ENCODE measurements at places on chromosomes 1 and 21.
A peak's percentile ranks its signal among the peaks of the same experiment; 100 is the strongest.

DNA sequence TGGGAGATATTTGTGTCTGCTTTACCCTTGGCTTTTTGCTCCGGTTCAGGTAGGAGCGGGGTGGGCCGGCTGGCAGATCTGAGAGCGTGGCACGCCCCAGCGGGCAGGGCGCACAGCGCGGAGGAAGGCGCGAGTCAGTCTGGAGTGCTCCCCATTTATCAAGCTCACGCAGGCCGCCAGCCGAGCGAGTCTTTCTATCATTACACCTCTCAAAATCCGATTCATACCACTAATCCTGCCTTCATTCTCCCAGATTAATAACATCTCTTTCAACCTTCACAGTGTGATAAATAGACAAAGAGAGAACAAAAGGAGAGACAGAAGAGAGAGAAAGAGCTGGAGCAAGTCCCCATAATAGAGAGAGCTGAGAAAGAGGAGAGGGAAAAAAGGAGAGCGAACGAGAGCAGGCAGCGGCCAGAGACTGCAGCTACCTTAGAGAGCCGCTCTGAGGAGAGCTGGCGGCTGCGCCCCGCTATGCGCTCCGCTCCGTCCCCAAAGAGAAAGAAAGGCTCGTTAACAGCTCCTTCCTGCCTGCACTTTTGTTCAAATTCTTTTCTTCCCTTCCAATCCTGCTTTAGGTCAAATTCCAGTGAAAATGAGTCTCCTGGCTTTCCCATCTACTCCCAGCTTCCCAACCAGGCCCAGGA lies 48.0 kb downstream of the DMAP1 start:
- DNase-seq: peak; percentile 6

- peak; percentile 39 for DNase-seq
Measured at GRCh38 chr21:27519361-27519760, 552.5 kb upstream of the ADAMTS5 start.

- DNase-seq: no peak
Measured at GRCh38 chr1:155128755-155129473, 1.2 kb downstream of the EFNA1 start.

- DNase-seq: no peak
Measured at GRCh38 chr1:116179419-116179818, 68.2 kb downstream of the MAB21L3 start.

- DNase-seq: no peak
Measured at GRCh38 chr1:174209347-174210187, 50.2 kb downstream of the RABGAP1L start.

GRCh38 chr1:213829780-213830179 lies 158.0 kb upstream of the PROX1 start:
- no peak for DNase-seq

DNA sequence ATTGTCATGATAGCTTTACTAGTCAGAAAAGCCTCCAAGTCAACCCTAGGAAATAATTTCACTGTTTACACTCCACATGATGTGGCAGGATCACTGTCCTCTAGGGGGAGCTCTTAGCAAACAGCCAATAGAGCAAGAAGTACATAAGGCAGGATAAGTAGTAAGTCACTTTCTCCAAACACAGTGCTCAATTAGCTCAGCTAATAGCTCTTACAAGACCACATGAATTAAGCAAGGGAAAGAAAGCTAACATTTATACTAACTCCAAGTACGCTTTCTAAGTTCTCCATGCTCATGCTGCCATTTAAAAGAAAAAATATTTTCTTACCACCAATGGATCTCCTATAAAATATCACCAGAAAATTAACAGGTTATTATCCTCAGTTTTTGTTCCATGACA lies 66.9 kb upstream of the LRIF1 start:
- DNase-seq: peak; percentile 42

DNA sequence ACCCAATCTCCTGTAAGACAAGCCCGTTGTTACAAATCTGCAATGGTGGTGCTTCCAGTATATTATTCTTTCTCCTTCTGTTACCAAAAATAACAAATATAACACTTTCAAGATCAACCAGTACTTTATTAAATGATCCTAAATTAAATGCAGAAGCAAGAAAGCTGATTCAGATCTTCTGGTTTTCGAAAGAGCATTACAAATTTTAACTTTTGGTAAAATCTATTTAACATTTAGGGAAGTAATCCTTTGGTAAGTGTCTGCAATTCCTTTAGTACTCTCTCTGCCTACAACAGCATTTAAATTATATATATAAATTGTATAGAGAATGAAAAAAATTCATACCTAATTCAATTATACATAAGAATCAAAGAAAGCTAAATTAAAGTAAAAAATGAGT lies 198.6 kb upstream of the HMCN1 start:
- DNase-seq: no peak

DNA sequence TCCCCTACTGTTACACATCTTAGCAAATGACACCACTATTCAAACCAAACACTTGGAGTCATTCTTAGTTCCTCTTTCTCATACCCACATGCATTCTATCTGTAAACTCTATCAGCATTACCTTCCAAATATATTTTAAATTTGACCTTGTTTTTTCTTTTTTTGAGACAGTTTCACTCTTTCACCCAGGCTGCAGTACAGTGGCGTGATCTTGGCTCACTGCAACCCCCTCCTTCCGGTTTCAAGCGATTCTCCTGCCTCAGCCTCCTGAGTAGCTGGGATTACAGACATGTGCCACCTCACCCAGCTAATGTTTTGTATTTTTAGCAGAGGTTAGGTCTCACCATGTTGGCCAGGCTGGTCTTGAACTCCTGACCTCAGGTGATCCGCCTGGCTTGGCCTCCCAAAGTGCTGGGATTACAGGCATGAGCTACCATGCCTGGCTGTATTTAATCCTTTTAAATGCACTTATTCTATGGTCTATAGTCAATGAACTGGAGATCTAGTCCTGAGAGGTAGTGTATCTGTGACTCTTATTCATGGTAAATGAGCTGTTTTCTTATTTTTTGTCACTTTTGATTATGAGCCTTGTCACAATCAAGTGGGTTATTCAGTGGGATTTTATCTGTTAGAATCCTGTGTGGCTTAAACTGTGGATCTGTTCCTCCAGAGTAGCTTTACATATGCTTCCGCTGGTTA lies 73.1 kb downstream of the GATAD2B start:
- no peak for DNase-seq

- no peak for DNase-seq
Measured at GRCh38 chr1:1670866-1671265, 12.1 kb upstream of the CDK11B start.

GRCh38 chr1:112923959-112924349 lies 32.0 kb downstream of the SLC16A1 start:
- no peak for DNase-seq

GRCh38 chr1:231806623-231807495 lies 180.3 kb downstream of the DISC1 start:
- peak; percentile 23 for DNase-seq

DNA sequence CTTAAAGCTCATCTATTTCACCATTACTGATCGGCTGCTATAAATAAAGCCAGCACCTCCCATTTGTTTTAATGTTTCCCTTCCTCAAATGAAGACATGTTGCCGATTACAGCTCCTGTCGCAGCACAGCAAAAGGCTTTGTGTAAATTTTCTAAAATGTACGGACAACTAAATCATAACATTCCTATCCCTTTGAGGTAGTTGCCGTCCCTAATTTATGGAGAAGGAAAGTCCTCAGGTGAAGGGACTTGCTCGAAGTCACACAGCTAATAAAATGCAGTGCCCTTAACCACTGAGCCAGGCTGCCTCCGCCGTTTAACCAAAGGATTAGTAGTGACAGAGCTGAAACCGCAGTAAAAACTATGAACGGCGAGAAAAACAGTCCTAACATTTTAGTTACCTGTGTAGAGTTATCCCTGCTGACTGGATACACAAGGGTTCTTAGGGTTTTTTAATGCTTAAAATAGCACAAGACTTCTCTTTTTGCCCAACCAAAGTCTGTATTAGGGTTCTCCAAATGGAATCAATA lies 871 bp downstream of the PINK1 start:
- peak; percentile 47 for DNase-seq

DNA sequence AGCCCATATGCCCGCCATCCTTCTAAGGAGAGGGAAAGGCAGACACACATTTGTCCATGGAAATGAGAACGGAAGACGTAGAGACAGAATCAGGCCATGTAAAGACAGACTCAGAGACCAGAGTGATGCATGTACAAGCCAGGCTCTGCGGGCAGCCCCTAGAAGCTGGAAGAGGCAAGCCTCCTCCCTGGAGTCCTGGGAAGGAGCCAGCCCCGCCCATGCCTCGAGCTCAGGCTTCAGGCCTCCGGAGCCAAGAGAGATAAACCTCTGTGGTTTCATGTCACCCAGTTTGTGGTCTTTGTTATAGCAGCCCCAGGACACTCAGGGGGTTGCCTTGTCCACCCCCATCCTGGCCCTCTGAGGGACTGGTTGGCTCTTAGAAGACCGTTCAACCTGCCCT lies 11.6 kb downstream of the PDE9A start:
- DNase-seq: no peak

GRCh38 chr1:14606632-14607031 lies 8.1 kb downstream of the KAZN start:
- no peak for DNase-seq

DNA sequence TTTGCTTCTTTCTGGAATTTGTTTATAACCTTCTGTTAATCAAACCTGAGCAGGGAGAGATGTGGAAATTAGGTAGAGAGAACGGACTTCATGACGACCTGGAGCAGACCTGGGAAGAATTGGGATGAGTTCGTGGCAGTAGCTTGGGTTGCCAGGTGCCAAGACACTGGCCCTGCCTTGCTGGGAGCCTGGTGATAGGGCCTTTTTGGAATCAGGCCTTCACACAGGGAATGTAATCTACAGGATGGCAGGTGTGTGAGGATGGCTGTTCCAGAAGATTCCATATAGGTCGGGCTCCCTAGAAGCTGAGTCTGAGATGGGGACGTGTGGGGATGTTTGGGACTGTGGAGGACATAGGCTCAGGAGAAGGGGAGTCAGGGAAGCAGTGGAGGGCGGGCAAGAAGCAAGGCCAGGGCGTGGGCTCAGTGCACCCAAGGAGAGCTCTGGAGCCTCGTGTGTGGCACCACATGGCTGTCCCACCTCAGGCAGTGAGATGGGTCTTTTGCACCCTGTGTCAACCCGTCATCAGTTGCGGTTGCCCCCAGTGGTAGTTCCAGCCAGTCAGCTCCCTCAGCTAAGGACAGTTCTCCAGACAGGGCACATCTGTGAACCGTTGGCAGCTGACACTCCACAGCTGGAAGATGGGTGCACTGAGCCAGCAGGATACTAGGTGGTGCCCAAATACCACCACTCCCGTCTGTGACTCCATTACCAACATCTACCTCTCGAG lies 395.9 kb downstream of the MATN1 start:
- DNase-seq: no peak

DNA sequence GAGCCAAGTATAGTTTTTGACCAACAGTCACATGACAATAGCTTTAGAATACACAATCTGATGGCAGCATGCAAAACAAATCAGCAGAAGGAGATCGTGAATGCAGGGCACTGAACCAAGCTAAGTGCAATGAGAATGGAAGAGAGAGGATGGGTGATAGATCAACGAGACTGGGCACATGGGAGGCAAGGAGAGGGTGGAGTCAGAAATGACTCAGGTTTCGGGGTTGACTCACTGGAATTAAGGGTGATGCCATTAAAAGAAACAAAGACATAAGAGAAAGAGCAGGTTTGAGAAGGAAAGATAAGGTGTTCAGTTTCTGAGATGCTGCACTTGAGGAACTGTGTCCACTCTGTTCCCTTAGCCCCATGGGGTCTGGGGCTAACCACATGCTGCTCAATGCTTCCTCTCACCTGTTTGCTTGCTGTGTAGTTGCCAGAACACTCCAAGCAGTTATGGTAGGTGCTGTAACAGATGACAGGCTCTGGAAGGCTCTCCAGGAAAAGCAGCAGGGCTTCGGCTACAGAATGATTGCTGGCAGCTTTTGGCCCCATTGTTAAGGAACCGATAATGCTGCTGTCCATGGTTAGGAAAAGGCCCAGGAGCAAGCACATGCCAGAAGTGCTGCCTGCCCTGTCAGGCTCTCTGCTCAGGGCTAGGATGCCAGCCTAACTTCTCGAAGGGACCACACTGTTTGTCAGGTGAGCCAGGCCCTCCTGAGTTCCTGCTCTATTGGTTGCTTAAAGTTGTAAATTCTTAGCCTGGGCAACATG lies 6.1 kb upstream of the MTF1 start:
- DNase-seq: peak; percentile 93

DNA sequence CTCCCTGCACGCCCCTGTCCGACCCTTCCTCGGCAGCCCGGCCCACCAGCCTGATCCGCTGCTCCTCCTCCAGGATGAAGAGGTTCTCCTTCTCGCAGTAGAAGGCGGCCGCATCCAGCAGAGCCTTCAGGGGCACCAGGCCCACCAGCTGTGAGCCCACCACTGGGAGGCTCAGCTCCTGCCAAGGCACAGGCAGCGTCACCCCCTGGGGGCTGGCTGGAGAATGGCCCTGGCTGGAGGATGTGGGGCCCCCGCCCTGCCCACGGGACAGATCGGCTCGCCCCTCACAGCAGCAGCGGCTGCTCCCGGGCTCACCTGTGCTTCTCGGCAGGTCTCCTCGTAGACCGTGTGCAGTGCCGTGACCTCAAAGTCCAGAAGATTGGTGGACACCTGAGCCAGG lies 5.3 kb downstream of the FTCD start:
- DNase-seq: no peak

DNA sequence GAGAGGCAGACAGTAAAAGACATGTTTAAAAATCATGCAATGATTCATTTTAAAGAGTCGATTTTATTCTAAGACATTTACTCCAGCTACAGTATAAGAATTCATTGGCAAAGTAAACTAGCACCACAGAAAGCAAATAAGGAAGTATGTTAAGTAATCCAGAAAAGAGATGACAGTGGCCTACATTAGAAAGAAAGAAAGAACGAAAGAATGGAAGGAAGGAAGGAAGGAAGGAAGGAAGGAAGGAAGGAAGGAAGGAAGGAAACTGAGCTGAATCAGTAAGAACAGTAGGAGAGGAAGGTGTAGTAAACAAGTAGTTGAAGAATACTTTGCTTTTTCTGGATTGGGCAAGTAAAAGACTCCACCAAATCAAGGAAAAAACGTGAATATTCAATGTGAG lies 62.2 kb downstream of the ZZZ3 start:
- DNase-seq: no peak

DNA sequence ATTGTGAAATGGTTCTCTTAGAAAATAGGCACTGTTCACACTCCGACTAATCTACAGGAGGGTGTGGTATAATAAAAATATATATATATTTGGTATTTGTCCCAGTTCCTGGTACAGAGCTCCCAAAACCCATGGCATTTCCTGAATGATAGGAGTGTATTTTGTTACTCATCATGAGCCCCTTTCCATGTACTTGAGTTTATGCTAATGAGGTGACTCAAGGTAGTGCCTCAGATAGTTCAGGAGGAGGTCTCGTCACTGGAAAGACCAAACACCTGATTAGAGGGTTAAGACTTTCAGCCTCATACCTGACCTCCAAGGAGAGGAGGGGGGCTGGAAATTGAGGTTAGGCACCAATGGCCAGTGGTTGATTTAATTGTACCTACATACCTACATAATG lies 57.9 kb downstream of the TTC3 start:
- DNase-seq: peak; percentile 66

DNA sequence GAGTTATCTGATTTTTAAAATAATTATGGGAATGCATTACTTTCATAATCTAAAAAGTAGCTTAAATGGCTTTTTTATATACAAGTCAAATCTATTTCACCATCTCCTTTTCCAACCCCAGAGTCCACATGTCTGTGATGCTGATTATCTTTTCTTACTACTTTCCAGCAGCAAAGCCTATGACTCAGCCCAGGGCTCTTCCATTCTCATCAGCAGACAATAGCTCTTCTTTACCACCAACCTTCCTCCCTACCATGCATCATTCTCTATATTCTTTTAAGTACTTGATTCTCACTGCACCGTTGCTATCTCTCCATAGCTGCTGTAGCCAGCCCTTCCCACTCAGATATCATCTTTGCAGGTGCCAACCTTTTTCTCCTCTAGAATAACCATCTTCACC lies 61.3 kb downstream of the OVGP1 start:
- DNase-seq: peak; percentile 59

- no peak for DNase-seq
Measured at GRCh38 chr1:53348486-53349368, 20.9 kb upstream of the LRP8 start.

All from foreskin keratinocyte (primary cell).